ENCODE measurements at places on chromosomes 3 and 15.
A peak's percentile ranks its signal among the peaks of the same experiment; 100 is the strongest.

- H3K4me3 ChIP-seq: no peak overlapping the region
- H3K4me1 ChIP-seq: peaks cover 15% of the 10 kb centered on the region
- no peak overlapping the region for H3K27ac ChIP-seq
- DNase-seq: no peak
Observed at GRCh38 chr3:185421577-185422232, 58.8 kb downstream of the MAP3K13 start.

- H3K4me3 ChIP-seq: no peak overlapping the region
- H3K27ac ChIP-seq: no peak overlapping the region
- DNase-seq: peak; percentile 21
- H3K4me1 ChIP-seq: peaks cover 18% of the 10 kb centered on the region
Observed at GRCh38 chr3:13475871-13476590, 4.1 kb upstream of the HDAC11 start.

- H3K27me3 ChIP-seq: peaks cover 48% of the 10 kb centered on the region
- no peaks in the 10 kb centered on the region for H3K36me3 ChIP-seq
- H3K27ac ChIP-seq: no peak overlapping the region
Observed at GRCh38 chr3:46619845-46620778, 7.8 kb downstream of the FAM240A start.

- peak within 1 kb of the TSS; percentile 42 for H3K4me3 ChIP-seq
- peaks cover 6% of the 10 kb centered on the region for H3K36me3 ChIP-seq
- peaks cover 11% of the 10 kb centered on the region for H3K27me3 ChIP-seq
- DNase-seq: no peak
- no peaks in the 10 kb centered on the region for H3K4me1 ChIP-seq
- no peak within 1 kb of the TSS for H3K27ac ChIP-seq
Observed at GRCh38 chr3:152834776-152835600, at the start of gene P2RY1. Gene P2RY1, plus strand, starts transcription at chr3:152835131. Its CDS starts 652 bp downstream, at chr3:152835783.

GRCh38 chr3:13025090-13025489, 48.1 kb downstream of the IQSEC1 start:
- H3K36me3 ChIP-seq: no peaks in the 10 kb centered on the region
- DNase-seq: peak; percentile 74
- peaks cover 44% of the 10 kb centered on the region for H3K4me1 ChIP-seq
- peak overlapping the region; percentile 58 for H3K27ac ChIP-seq
- H3K27me3 ChIP-seq: peaks cover 16% of the 10 kb centered on the region

- no peaks in the 10 kb centered on the region for H3K27me3 ChIP-seq
- DNase-seq: peak; percentile 83
- H3K4me3 ChIP-seq: peak overlapping the region; percentile 55
- H3K27ac ChIP-seq: peak overlapping the region; percentile 82
- peaks cover 85% of the 10 kb centered on the region for H3K4me1 ChIP-seq
Observed at GRCh38 chr3:152385761-152386160, 117.0 kb downstream of the MBNL1 start.
